Stimulated activated CD4-positive, alpha-beta T cell treated with anti-CD3 and anti-CD28 coated beads, Interleukin-4, amount 100 ng/mL, for 4 hours (primary cell): ENCODE measurements at places on chromosomes 13 and 19.

DNA sequence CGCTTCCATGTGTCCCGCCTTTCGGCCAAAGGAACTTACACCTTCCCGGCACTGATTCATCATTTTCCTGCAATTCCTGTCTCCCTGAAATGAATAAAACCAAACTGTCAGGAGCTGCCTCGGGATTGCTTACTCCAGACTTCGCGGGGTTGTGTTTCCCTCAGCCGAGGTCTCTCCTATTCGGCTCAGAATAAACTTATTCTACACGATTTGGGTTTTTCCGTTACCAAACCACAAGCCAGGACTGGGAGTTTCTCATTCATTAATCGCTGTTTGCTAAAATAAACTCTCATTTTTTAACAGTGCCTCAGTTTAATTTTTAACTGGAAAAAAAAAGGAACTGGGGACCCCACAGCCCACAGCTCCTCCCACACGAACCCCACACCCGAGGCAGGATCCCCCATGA lies 667 bp downstream of the ZNF878 start:
- DNase-seq: no peak

- no peak for DNase-seq
Measured at GRCh38 chr19:34484328-34484727, 2.8 kb downstream of the WTIP start.

DNA sequence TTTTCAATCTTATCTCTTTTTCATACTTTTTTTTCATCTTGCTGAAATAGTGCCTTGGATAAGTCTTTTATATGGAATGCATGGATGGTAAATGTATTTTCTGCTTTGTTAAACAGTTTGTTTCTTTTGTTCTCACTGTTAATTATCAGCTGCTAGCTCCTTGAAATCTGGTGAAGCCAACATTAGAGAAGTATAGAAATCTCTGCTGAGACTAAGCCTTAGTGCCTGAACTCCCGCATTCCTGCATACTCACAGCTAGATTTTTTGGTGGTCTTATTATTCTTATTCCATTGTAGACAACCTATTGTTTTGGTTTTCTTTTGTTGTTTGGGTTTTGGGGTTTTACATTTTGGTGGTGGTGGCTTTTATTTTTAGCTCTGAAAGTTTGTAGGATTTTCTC lies 48.4 kb downstream of the DNAJC15 start:
- no peak for DNase-seq

GRCh38 chr19:4088975-4089374 lies 22.3 kb upstream of the ZBTB7A start:
- no peak for DNase-seq

DNA sequence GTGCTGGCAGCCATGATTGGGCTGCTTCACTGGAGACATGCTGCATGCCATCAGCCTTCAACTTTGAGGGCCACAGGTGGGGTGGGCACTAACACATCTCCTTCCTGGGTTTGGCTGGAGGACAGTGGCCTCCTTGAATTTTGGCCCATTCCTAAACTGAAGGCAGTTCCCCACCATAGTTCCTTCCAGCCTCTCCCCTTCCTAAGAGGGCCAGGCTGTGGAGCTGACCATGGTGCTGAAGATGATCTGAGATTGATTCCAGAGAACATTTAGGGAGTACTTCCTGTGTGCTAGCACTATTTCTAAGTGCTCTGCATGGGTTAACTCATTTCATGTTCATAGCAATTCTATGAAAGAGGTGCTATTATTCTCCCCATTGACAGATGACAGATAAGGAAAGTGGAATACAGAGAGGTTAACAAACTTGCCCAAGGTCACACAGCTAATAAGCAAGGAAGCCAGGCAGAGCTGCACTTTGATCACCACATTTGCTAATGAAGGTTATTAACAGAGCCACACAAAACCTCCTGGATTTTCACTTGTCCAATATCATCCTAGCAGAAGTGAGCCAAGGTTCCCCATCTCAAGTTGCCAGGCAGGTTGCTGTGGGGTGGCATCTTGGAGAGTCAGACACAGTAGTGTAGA lies 175.3 kb downstream of the ZIC5 start:
- no peak for DNase-seq

- no peak for DNase-seq
Measured at GRCh38 chr13:62687732-62688131, 1272.1 kb upstream of the PCDH20 start.
